IMR-90 (cell line): ENCODE measurements at places on chromosomes 4 and X. TPM values are rescaled to one million over a fixed set of nuclear protein-coding genes. Genes with fewer than 3 reads are reported as not detected.
A peak's percentile ranks its signal among the peaks of the same experiment; 100 is the strongest.

DNA sequence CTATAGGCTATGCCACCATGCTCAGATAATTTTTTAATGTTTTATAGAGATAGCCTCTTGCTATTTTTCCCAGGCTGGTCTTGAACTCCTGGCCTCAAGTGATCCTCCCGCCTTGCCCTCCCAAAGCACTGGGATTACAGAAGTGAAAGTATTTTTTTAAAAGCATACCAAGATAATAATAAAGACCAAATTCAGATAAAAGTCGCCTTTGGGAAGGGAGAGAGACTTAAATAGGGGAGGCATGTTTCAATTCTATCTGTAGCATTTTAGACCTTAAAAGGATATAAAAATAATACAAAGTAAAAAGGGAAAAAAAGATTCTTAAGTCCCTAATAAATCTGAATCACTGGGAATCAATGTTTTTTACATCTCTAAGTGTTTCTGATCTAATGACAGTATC is 108.9 kb downstream of the AFAP1 start:
- peaks cover 39% of the 10 kb centered on the region for H3K36me3 ChIP-seq
- H3K27ac ChIP-seq = peak overlapping the region; percentile 29; the same call in 1 of the 2 replicates
- no peak overlapping the region for H3K4me3 ChIP-seq
- H3K4me1 ChIP-seq = peaks cover 24% of the 10 kb centered on the region

GRCh38 chrX:40987413-40987812 is 97.8 kb upstream of the USP9X start:
- H3K27ac ChIP-seq = no peak overlapping the region
- DNase-seq = no peak
- no peaks in the 10 kb centered on the region for H3K4me1 ChIP-seq
- H3K4me3 ChIP-seq = no peak overlapping the region

DNA sequence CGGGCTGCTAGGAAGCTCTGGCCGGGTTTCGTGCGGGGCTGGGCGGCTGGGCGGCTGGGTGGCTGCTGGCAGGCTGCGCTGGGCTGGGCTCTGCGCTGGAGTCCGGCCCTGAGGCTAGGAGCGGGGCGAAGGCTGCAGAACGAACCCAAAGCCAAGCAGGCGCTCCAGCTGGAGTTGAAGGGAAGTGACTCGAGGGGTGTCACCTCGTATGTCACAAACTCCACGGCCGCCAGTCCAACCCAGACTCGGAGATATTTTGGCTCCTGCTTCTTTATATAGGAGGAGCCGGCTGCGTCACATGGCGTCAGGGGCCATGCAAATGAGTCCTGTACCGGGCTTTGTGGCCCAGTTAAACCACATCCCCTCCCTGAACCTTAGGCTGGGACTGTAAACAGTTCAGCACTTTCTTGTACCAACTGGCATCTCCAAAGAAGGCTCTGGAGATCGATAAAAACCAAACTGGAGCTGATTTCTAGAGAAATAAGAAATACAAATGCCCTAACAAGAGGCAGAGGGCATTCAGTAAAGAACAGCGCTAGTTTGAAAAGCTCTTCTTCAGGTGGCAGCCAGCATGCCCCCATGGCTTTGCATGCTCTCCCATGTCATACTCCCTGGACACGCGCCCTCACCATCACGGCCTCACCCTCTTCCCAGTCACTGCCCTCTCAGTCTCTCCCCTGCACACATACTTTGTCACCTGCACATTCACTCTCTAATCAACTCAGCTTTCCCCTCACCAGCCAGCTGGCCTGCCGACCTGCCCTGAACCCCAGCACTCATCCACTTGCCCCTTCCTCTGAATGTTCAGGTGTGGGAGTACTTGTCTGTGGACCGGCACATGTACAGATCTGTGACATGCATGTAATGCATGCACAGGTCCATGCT is 58.5 kb downstream of the TSC22D3 start:
- peak overlapping the region; percentile 43 for H3K4me3 ChIP-seq
- peak overlapping the region; percentile 72 for H3K27ac ChIP-seq
- H3K4me1 ChIP-seq = peaks cover 6% of the 10 kb centered on the region; the same call in 1 of the 2 replicates
- H3K27me3 ChIP-seq = peaks cover 16% of the 10 kb centered on the region
- peak; percentile 63 for DNase-seq
- peaks cover 3% of the 10 kb centered on the region; the same call in 1 of the 2 replicates for H3K36me3 ChIP-seq

The STIM2 gene
- 24.2 and 27.6 TPM in 2 replicates for total RNA-seq

DNA sequence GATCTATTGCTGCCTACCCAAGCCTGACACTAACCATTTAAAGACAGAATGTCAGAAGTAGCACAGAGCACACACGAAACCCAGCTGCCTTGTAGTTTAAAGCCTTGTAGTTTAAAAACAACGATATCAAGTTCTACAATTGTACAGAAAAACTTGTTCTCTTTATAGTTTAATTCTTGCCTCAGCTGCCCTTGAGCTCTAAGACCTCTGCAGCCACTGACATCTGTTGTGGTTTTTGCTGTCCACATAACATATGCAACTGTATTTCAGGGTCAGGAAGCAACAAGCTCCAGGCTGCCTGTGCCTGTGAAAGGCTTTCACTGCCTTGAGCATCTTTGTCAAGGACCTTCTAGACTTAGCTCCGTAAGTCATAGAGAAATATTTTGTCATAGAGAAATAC is 227.2 kb downstream of the SPCS3 start:
- no peaks in the 10 kb centered on the region for H3K27me3 ChIP-seq
- no peak overlapping the region for H3K4me3 ChIP-seq
- no peak overlapping the region for H3K27ac ChIP-seq
- H3K4me1 ChIP-seq = peaks cover 14% of the 10 kb centered on the region

The ELOVL6 gene
- total RNA-seq = 17.5 and 19.0 TPM in 2 replicates

DNA sequence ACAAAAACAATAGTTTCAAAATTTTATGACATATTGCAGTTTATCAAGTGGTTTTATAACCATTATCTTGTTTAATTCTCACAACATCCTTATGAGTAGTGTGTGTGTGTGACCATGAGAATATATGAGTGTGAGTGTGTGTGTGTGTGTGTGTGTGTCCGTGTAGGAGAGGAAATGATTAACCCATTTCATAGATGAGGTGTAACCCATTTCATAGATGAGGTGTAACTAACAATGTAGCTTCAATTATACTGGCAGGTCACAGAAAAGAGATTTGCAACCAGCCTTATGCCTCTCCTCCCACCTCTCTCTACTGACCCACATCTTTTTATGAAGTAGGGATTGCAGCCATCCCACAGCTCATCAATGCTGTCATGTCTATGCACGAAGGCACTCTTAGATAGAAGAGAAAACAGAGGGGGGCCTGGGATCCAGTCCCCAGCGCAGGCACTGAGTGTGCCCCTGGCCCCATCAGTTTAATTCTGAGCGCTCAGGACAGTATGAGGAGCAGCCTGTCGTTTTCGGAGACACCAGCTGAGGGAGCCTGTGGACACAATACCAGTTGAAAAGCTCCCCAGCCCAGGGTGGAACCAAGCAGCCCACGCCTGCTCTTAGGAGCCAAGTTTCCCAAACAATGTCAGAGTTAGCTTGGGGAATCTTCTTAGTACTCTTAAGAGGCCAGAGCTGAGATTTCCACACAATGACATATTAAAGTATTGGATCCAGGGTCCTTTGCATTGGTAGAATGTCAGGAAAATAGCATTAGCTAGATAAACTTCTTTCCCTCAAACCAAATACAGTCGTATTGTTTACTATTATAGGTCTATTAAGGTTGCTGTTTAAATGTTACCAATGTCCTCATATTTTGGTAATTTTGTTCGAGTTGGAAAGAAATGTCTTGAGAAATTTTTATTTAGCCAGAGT is 88.6 kb downstream of the PALLD start:
- no peak overlapping the region for H3K27ac ChIP-seq
- peak; percentile 82 for DNase-seq
- no peaks in the 10 kb centered on the region for H3K27me3 ChIP-seq
- peaks cover 18% of the 10 kb centered on the region for H3K4me1 ChIP-seq
- no peaks in the 10 kb centered on the region for H3K36me3 ChIP-seq

GRCh38 chr4:86117705-86118302 is 242.0 kb downstream of the MAPK10 start:
- DNase-seq = peak; percentile 84
- no peak overlapping the region for H3K27ac ChIP-seq
- H3K4me1 ChIP-seq = no peaks in the 10 kb centered on the region
- H3K27me3 ChIP-seq = no peaks in the 10 kb centered on the region

GRCh38 chr4:173572493-173573129 is 42.6 kb upstream of the HAND2 start:
- no peaks in the 10 kb centered on the region for H3K4me1 ChIP-seq
- no peaks in the 10 kb centered on the region; the same call in none of the 2 replicates for H3K27me3 ChIP-seq
- H3K27ac ChIP-seq = no peak overlapping the region
- DNase-seq = no peak
- no peak overlapping the region for H3K4me3 ChIP-seq

DNA sequence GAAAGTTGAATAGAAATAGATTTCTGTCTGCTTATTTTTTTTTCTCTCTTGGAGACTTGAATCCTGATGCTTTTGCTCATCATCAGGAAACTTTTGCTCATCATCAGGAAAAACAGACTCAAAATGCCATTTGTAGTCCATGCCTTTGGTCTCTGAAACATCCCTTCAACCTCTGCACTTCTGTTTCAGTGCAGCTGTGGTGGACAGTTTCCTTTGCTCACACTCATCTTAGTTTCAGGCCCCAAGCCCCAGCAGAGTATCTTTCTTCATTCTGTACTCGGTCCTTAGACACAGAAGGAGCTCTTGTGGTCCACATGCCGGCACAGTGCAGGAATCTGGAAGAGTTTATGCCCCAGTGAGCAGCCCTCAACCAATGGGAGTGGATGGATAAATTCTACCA is 337.9 kb downstream of the PPP3CA start:
- H3K4me3 ChIP-seq = no peak overlapping the region
- DNase-seq = no peak
- H3K27ac ChIP-seq = no peak overlapping the region
- no peaks in the 10 kb centered on the region for H3K36me3 ChIP-seq
- H3K27me3 ChIP-seq = no peaks in the 10 kb centered on the region

DNA sequence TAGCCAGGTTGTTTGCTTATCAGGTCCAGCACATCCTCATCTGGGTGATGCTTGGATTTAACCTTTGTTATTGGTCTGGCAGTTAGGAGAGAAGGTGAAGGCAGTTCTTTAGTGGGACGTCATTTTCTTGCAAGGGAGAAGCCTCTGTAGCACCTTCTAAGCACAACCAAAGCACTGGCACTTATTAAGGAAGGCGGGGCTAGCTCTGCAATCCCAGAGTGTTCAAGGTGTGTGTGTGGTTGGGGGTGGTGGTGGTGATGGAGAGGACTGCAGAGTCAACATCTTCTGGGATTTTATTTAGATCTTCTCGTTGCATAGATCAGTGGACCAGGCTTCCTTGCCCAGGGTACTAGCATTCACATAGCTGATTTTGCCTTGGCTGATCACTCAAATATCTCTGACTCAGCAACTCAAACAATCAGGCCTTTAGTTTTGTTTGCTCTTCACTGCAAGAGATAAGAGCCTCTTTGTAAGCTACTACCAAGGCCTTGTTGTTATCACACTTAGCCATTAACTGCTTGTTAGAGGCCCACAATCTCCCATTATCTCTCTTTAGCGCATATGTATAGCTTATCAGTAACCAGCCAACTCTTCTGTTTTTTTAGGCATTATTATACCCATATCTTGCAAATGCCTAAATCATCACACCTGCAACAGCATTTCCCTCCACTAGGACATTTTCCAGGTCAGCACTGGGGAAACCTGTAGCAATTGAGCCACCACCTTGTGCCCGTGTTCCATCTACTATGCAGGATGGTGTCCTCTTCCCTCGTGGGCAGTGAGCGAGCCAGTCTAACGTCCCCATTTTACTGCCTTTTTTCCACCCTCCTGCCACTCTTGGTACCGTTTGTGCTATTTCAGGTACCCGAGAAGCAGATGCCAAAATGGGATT is 36.5 kb upstream of the LINC00632 start:
- H3K4me1 ChIP-seq = no peaks in the 10 kb centered on the region
- H3K4me3 ChIP-seq = no peak overlapping the region
- H3K36me3 ChIP-seq = no peaks in the 10 kb centered on the region
- no peaks in the 10 kb centered on the region for H3K27me3 ChIP-seq
- no peak for DNase-seq

GRCh38 chrX:131392666-131393065 is 103.6 kb upstream of the IGSF1 start:
- no peaks in the 10 kb centered on the region; the same call in 1 of the 2 replicates for H3K27me3 ChIP-seq
- no peak overlapping the region for H3K27ac ChIP-seq
- no peaks in the 10 kb centered on the region for H3K36me3 ChIP-seq

The CXCL5 gene
- not detected in 2 replicates for total RNA-seq

The RRH gene
- total RNA-seq = not detected in 2 replicates

The ACSL1 gene
- total RNA-seq = 26.0 and 27.5 TPM in 2 replicates

- 0 out of 2 replicates have a peak, but pooled peaks cover 1% of the 10 kb centered on the region for H3K4me1 ChIP-seq
- H3K27ac ChIP-seq = no peak overlapping the region
- no peak overlapping the region for H3K4me3 ChIP-seq
- no peak for DNase-seq
These were observed 16.9 kb downstream of the LHFPL1 start for GRCh38 chrX:112662559-112663427.

GRCh38 chrX:108209006-108209554 is 117.5 kb downstream of the ATG4A start:
- no peak overlapping the region for H3K27ac ChIP-seq
- H3K4me3 ChIP-seq = no peak overlapping the region
- peaks cover 11% of the 10 kb centered on the region for H3K27me3 ChIP-seq
- no peaks in the 10 kb centered on the region for H3K36me3 ChIP-seq

The EGFL6 gene
- total RNA-seq = not detected in 2 replicates

DNA sequence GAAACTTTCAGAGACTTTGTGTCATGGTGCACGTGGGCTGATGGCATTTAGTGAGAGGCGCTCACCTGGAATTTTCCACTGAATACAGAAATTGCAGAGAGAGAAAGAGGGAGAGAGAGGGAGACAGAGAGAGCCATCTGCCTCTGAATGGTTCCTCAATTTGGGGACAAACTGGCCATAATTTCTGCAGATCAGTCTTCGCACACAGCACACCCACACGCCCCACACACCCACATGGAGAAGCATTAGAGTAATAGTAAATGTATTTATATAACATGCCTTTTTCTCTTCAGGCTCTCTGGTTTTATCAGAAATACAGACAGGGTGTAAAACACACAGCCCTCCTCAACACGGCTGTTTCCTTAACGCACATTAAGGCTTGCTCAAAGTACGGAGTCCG is 38.6 kb downstream of the PRKX start:
- no peak for DNase-seq
- H3K4me3 ChIP-seq = no peak overlapping the region
- peaks cover 2% of the 10 kb centered on the region; the same call in 1 of the 2 replicates for H3K4me1 ChIP-seq

DNA sequence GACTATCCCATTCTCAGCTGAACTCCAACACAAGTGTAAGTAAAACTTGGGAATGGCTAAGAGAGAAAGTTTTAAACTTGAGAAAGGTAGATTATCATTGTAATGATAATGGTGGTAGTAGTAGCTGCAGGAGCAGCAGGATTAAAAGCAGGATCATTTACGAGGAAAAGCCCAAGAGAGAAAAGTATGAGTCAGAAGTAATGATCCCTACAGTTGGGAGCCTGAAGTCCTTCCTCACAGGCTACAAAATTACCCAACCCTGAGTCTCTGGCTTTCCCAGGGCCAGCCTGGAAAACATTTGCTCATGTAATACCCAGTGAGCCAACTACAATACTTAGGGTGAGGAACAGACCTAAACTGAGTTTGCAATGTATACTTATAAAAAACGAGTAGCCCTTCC is 4.4 kb upstream of the PRDM8 start:
- no peak overlapping the region for H3K27ac ChIP-seq
- H3K4me3 ChIP-seq = no peak overlapping the region
- H3K36me3 ChIP-seq = no peaks in the 10 kb centered on the region
- peaks cover 14% of the 10 kb centered on the region for H3K4me1 ChIP-seq
- peak; percentile 92 for DNase-seq
- H3K27me3 ChIP-seq = no peaks in the 10 kb centered on the region

- H3K27me3 ChIP-seq = no peaks in the 10 kb centered on the region
- H3K4me3 ChIP-seq = no peak overlapping the region
- H3K27ac ChIP-seq = no peak overlapping the region
- no peaks in the 10 kb centered on the region for H3K36me3 ChIP-seq
- 0 out of 2 replicates have a peak, but pooled peaks cover 1% of the 10 kb centered on the region for H3K4me1 ChIP-seq
These were observed 218.7 kb downstream of the BMPR1B start for GRCh38 chr4:94976371-94977011.

The RNF128 gene
- total RNA-seq = 4.8 and 6.4 TPM in 2 replicates
